ENCODE measurements at places on chromosomes 5 and 9. TPM values are rescaled to one million over a fixed set of nuclear protein-coding genes. Genes with fewer than 3 reads are reported as not detected.

Gene RLN2
- 3.2 TPM for polyA plus RNA-seq

Gene HTR4
- polyA plus RNA-seq, result 0.07 TPM

Gene SECISBP2
- 75.6 TPM for polyA plus RNA-seq

Gene NR2F1-AS1
- polyA plus RNA-seq, result 59.6 TPM

Gene CDC20B
- polyA plus RNA-seq, result 0.40 TPM

Gene SEMA5A
- polyA plus RNA-seq, result 47.1 TPM

Gene PKD2L2
- 0.13 TPM for polyA plus RNA-seq

Gene GABRA1
- not detected for polyA plus RNA-seq

Gene ROR2
- 20.5 TPM for polyA plus RNA-seq

Gene PGGT1B
- polyA plus RNA-seq, result 30.3 TPM

Gene RNF180
- 13.3 TPM for polyA plus RNA-seq

Gene SNCAIP
- 24.9 TPM for polyA plus RNA-seq

Gene FGF10
- polyA plus RNA-seq, result 9.7 TPM

Gene ZBED3
- 36.5 TPM for polyA plus RNA-seq

Gene PRXL2C
- 6.3 TPM for polyA plus RNA-seq

Gene TOR4A
- polyA plus RNA-seq, result 8.9 TPM

Gene TSLP
- polyA plus RNA-seq, result 0.07 TPM

Gene CNTNAP3
- polyA plus RNA-seq, result 5.0 TPM

Gene PCDHB11
- polyA plus RNA-seq, result 4.7 TPM

Gene ACER2
- 7.2 TPM for polyA plus RNA-seq

Gene PCDHGA10
- 3.3 TPM for polyA plus RNA-seq

Gene CDH6
- polyA plus RNA-seq, result 80.8 TPM

Gene PCDHB8
- polyA plus RNA-seq, result 3.7 TPM

Gene RANBP3L
- polyA plus RNA-seq, result 6.1 TPM

Gene C5orf58
- 0.16 TPM for polyA plus RNA-seq

Gene CRHBP
- 19.9 TPM for polyA plus RNA-seq

Gene SHC3
- 2.4 TPM for polyA plus RNA-seq

Gene DNM1
- polyA plus RNA-seq, result 279 TPM

Gene FOXI1
- polyA plus RNA-seq, result 4.9 TPM

Gene FBLL1
- polyA plus RNA-seq, result 0.92 TPM

Gene OSMR
- polyA plus RNA-seq, result 7.9 TPM

Gene KIAA0825
- polyA plus RNA-seq, result 4.6 TPM

Gene MAP1B
- polyA plus RNA-seq, result 13.6 TPM

Gene LCN12
- 24.5 TPM for polyA plus RNA-seq

Gene GARIN3
- not detected for polyA plus RNA-seq

Gene BTNL3
- polyA plus RNA-seq, result not detected

Gene GAPT
- 0.92 TPM for polyA plus RNA-seq

Gene LECT2
- polyA plus RNA-seq, result 2.3 TPM

Gene PCDHGA11
- polyA plus RNA-seq, result 5.4 TPM

Gene MIGA2
- 28.5 TPM for polyA plus RNA-seq

Gene GZMA
- 0.50 TPM for polyA plus RNA-seq

Gene GABRP
- polyA plus RNA-seq, result 1.3 TPM

Gene FSTL4
- polyA plus RNA-seq, result 0.94 TPM

Gene CAMK4
- polyA plus RNA-seq, result 6.8 TPM

All from renal cortex interstitium (tissue), 15 donors.